ENCODE measurements at places on chromosomes 5 and 9.

DNA sequence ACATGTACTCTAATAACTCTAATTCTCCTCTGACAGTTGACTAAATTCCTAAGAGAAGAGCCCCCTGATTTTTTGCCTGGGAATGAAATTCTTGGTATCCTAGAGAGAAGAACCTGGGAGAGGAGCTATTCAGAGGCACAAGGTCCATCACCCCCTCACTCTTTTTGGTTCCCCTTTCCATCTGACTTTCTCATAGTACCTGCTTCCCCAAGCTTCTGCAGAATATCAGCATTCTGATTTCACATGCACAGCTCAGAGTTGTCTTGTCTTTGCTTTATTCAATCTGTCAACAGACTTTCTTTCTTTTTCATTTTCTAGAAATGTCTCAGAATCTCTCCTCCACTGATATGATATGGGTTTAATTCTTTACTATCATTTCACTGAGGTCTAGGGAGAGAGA, 141.5 kb upstream of the FBXL17 start:
- DNase-seq = no peak

DNA sequence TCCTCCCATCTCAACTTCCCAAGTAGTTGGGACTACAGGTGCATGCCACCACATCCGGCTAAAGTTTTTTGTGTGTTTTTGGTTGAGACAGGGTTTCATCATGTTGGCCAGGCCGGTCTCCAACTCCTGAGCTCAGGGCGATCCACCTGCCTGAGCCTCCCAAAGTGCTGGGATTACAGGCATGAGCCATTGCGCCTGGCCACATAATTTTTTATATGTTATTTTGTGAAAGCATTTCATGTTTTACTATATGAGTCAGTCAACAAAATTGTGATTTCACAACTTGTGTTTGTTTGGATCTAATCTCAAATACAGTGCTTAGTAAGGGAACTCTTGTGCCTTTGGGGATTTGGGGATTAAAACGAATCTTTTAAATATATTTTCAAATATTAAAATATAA, 20.0 kb upstream of the FAM120AOS start:
- DNase-seq = no peak

GRCh38 chr5:107063511-107063910, 607.2 kb downstream of the EFNA5 start:
- DNase-seq = no peak

DNA sequence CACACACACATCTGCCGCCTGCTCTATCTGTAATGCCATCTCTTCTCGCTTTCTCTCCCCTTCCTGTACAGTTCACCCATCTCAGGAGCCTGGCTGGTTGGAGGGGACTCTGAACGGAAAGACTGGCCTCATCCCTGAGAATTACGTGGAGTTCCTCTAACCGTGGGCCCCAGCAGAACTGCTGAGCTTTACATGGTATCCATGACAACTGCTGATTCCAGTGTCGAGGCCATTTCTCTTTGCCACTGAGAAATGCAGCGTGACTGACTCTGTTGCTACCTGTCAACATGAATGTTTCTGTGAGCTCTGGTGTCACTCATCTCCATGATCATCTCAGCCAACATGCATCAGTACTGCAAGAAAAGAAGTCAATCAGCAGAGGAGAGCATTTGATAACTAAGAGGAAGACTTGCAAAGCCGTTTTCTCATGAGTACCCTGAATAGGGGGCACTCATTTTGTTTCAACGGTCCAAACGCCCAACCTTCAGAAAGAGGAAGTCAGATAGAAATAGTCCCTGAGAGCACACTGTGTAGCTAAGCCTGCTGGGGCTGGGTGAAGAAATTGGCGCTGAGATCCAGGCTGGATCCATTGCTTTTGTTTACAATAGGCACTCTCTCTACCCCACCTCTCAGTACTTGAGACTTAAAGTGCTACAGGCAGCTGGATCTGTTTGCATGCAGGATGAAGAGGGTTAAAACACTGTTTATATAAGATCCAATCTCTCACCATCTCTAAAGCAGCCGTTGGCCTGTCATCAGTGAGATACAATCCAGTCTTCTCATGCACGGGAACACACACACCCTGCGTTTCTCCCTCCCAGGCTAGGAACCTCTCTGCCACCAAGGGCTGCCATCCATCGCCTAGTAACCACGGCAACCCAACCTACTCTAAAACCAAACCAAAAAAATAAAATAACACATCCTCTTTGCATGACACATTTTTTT, 180.9 kb downstream of the NR3C1 start:
- DNase-seq = no peak

GRCh38 chr9:87157366-87158031, 210.2 kb upstream of the GAS1 start:
- no peak for DNase-seq

DNA sequence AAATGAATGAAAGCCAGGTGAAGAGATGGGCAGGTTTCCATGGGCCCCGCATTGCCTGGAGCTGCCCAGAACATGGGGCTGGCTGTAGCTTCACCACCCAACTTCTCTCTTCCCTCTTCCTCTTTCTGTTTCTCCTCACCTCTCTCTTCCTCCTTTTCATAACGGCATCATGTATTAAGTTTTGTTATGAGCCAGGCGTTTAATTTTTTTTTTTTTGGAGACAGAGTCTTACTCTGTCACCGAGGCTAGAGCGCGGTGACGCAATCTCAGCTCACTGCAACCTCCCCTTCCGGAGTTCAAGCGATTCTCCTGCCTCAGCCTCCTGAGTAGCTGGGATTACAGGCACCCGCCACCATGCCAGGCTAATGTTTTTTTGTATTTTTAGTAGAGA, 13.0 kb upstream of the SPINK4 start:
- DNase-seq = peak; percentile 91

DNA sequence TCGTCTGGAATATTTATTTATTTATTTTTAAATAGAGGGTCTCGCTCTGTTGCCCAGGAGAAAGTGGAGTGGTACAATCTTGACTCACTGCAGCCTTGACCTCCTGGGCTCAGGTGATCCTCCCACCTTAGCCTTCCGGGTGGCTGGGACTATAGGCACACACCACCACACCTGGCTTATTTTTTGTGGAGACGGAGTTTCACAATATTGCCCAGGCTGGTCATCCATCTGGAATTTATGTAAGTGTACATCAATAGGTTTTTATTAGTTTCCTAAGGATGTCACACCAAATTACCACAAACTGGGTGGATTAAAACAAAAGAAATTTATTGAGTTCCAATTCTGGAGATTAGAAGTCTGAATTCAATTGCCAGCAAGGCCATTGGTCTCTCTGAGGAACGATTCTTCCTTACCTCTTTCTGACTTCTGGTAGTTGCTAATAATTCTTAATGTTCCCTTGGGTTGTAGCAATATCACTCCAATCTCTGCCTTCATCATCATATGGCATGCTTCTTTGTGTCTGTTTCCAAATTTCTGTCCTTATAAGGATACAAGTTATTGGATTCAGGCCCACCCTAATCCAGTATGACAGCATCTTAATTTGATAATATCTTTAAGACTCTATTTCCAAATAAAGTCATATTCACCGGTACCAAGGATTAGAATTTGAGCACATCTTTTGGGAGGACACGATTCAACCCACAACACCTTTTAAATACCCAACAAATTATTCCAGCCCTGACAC, 16.3 kb upstream of the RAD23B start:
- DNase-seq = no peak

- DNase-seq = no peak
Measured at GRCh38 chr5:54146916-54147315, 163.5 kb downstream of the ARL15 start.

- no peak for DNase-seq
Measured at GRCh38 chr5:21181609-21182125, 1193.7 kb upstream of the CDH18 start.

DNA sequence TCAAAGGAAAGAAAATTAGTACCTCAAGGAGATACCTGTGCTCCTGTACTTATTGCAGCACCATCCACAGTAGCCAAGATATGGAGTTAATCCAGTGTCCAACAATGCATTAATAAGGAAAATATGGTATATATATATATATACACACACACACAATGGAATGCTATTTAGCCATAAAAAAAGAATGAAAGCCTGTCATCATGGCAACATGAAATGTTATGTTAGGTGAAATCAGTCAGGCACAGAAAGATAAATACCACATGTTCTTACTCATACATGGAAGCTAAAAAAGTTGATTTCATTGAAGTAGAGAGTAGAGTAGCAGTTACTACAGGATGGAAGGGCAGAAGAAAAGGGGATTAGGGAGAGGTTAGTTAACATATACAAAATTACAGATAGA, 601.5 kb downstream of the ANXA1 start:
- DNase-seq = no peak

GRCh38 chr5:96148376-96148775, 186.7 kb upstream of the ELL2 start:
- no peak for DNase-seq

- DNase-seq = no peak
Measured at GRCh38 chr9:1726993-1727759, 288.0 kb upstream of the SMARCA2 start.

GRCh38 chr5:40599676-40600075, 80.0 kb upstream of the PTGER4 start:
- DNase-seq = no peak

DNA sequence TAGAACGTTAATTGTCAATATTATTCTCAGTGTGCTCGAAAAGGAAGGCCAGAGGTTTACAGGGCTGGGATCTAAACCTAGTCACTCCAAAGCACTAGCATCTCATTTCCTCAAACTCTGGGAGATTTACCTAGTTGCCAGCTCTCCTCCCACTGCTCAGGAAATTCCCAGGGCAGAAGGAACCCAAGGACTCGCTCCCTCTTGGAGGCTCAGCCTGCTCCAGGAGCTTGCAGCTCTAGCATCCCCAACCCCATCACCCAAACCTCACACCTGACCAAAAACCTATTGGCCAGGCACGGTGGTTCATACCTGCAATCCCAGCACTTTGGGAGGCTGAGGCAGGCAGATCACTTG, 26.0 kb downstream of the SERINC5 start:
- DNase-seq = no peak

DNA sequence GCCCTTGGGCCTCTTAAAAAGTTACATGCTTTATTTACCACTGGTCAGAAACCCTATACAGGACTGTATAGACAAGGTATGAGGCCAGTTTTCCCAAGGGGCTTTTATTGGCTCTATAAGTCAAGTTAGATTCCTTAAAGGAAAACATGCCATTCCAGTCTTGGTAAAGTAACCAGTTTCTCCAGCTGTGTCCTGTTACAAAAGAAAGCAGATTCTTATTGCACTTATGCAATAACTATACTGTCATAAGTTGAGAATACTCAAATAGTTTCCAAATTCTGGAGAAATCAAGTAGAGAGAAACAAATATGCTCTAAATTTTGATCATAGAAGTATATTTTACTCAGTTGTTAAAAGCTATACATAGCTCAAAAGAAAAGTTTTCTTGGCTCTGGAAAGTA, 47.2 kb downstream of the PTGS1 start:
- no peak for DNase-seq
